ENCODE measurements at places on chromosomes 13 and 19.
A peak's percentile ranks its signal among the peaks of the same experiment; 100 is the strongest.

DNA sequence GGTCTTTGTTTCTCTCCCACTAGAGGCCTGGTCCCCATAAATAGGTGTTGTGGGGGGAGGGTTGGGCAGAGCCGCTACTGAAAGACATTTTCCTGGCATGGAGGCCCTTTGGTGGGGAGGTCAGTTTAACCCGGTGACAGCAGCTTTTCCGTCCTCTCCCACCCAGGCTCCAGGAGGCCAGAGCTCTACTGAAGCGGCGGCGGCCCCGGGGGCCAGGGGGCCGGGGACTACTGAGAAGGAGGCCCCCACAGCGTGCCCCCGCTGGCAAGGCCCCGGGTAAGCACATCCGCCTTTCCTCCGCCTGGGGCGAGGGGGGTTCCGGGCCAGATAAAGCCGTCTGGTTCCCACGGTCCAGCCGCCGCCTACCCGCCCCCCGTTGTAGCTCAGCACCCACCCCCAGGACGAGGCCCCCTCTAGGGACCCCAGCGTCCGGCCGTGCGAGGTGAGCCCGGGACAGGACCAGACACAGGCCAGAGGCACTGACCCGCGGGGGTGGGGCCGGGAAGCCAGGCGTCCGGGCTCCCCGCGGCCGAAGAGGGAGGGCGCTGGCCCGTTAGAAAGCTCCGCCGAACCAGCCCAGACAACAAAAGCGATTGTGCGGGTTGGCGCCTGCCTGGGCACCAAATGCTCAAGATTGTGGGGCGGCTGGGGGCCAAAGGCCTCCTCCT, 1.1 kb upstream of the LTBP4 start:
- DNase-seq, result no peak

DNA sequence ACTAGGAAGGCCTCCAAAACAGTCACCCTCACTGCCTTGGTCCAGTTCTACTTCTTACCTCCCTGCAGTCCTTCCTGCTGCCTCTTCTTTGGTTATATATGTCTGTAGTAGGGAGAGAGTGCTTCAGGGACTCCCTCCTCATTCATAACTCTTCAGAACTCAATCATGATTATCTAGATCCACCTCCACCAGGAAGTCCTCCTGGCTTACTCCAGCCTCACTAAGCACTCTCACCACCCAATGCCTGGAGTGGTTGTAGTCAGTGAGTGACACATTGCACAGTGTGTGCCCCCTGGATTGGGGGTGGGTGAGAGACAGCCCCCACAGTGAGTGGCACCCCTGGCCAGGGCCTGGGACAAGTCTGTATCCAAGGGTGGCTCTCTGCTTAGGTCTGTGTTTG, 10.0 kb upstream of the FOSB start:
- DNase-seq, result no peak

DNA sequence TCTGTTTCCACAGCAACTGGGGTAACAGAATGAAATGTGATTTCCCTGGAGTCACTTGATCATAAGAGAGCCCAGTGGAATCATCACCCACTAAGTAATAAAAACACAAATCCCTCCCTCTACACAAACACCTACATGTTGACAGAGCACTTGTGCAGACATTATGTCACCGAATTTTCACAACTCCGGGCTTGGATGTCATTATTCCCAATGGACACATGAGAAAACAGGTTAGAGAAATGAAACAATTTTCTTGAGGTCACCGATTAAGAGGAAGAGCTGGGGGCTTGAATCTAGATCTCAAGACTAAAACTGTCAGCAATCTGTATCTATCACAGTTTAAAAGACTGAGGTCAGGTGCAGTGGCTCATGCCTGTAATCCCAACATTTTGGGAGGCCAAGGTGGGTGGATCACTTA, 3.1 kb downstream of the XRCC1 start:
- DNase-seq, result no peak

DNA sequence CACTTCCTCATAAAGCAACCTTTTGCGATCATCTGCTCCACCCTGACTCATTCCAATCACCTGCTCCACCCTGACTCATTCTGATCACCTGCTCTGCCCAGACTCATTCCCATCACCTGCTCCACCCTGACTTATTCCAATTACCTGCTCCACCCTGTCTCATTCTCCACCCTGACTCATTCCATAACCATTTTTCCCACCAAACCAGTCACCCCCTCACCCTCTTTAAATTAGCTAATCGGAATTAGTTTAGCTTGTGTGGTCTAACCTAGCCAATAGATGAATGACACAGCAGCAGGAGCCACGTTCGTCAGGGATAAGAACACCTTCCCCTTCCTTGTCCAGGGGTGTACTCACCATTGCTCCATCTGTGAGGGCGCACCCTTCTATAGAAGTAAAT, 134.0 kb downstream of the COG6 start:
- DNase-seq, result no peak

DNA sequence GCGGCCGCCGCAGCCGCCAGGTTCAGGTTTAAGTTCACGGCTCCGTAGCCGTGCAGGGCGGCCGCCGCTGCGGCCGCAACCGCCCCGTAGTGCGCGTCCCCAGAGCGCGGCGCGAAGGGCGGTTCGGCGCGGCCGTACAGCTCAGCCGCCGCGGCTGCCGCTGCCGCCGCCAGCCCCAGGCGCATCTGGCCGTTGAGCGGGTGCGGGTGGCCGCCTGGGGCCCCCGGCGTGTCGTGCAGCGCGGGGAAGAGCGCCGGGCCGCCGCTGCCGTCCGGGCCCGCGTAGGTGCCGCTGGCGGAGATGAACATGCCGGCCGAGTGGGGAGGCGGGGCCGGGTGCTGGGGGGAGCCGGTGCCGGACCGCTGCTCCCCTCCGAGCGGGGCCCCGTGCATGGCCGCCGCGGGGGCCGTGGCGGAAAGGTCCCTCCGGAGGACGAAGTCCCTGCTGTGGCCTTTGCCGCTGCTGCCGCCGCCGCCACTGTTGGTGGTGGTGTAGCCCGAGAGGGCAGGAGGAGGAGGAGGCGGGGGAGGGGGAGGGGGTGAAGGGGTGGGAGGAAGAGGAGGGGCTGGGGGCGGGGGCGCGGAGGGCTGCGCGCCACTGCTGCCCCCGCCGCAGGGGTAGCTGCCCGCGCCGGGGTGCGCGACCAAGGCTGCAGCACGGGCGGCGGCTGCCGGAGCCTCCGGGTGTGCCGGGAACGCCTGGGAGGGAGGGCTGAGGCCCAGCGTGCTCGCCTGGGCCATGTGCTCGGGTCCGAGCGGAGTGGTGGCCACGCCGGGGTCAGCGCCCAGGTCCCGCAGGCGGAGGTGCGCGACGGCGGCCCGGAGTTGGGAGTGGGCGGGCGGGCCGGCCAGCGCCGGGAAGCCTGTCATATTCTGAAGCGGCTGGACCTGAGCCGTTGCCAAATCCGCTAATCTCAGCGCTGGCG, 654 bp downstream of the ZIC5 start:
- no peak for DNase-seq

GRCh38 chr13:31807090-31807541, 67.8 kb downstream of the RXFP2 start:
- DNase-seq, result peak; percentile 67

DNA sequence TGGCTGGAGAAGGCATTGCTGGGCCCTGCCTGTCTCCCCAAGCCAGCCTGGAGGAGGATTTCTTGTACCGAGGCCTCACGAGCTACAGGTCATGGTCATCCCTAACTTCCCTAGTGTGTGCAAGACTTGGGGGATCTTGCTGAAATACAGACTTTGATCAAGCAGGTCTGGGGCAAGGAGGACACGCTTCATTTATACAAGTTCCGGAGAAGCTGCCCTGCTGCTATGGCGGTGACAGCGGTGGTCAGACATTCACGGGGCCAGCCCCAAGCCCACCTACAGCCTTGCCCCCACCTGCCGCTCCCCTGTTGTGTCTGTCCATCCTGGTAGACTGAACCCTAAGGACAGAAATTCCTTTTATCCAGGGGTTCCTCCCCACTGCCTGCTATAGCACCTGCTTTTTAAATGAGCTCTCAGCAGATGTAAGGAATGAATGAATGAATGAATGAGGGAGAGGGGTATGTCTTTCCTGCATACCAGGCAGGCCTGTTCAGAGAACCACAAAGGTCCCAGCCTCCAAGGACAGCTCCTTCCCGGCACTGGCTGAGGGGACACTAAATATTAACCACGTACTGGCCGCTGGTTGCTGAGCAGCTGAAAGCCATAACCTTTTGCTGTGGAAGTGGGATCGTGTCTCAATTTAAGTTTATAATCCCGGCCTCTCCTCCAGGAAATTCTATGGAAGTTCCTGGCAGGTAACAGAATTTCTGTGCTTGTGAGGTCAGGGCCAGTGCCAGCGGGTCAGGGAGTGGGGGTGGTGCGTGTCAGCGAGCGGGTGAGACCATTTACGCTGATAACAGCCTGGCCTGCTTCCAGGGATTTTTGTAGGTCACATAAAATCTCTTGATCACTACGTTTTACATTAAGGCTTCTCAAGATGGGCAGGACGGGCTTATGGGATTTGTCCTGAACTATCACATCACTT, 27.1 kb downstream of the TSSK6 start:
- DNase-seq, result no peak

GRCh38 chr13:33758113-33758512, 59.8 kb upstream of the RFC3 start:
- no peak for DNase-seq

- no peak for DNase-seq
Observed at GRCh38 chr13:102012299-102013293, 389.3 kb downstream of the FGF14 start.

DNA sequence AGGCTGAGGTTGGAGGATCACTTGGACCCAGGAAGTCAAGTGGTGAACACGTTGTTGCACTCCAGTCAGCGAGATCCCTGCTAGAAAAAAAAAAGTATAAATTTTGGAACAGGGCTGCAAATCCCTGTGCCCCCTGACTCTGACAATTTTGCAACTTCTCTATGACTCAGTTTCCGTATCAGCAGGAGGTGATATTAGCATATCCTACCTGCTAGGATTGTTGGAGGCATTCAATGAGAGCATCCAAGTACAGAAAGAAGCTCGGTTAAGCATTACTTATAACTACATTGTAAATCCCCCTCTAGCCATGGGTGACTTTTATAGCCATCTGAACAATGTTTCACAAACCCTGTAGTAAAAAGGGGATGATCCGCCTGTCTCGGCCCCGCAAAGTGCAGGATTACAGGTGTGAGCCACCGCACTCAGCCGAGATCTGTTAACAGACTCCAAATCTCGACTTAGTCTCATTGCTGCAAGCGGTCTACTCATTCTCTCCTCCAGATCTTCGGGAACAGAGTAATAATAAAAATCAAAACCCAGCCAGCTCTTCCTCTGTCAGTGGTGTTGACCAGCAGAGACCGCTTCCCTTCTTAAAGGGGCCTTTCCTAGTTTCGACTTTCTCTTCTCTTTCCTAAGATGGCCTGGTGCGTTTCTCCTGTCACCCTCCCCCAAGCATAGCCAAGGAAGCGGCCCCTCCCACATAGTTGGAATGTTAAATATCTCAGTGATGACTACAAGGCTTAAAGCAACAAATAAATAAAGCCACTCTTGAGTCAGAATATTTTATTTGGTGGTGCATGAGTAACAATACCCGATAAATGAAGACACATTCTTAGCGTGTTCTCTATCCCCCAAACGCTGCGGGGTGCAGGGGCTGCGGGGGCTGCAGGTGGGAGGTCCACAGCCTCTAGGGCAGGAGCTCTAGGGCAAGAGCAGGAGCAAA, 10.3 kb upstream of the BICRA start:
- no peak for DNase-seq

- DNase-seq, result no peak
Observed at GRCh38 chr13:105069106-105069505, 1466.4 kb downstream of the EFNB2 start.

DNA sequence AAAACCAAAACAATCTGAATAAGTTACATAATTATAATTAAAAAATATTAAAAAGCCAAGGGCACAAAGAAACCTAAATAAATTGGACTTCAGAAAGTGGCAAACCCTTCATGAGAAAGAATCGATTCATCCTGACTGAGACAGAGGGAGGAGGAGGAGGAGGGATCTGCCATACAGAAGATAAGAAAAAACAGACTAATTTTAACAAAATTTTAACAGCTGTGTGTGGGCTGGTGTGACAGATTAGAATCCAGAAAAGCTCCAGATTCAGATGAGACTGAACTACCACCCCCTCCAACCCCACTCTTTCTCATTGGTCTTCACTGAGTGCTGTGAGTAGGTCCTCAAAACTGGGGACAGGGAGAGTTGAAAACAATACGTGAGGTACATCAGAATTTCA, 111.5 kb upstream of the HTR2A start:
- no peak for DNase-seq

DNA sequence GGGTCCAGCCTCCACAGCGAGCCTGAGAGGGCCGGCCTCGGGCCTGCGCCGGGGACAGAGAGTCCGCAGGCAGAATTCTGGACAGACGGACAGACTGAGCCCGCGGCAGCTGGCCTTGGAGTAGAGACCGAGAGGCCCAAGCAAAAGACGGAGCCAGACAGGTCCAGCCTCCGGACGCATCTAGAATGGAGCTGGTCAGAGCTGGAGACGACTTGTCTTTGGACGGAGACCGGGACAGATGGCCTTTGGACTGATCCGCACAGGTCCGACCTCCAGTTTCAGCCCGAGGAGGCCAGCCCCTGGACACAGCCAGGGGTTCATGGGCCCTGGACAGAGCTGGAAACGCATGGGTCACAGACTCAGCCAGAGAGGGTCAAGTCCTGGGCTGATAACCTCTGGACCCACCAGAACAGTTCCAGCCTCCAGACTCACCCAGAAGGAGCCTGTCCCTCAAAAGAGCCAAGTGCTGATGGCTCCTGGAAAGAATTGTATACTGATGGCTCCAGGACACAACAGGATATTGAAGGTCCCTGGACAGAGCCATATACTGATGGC, 490 bp downstream of the ITPKC start:
- DNase-seq, result no peak

GRCh38 chr13:51781246-51782022, 22.5 kb downstream of the DHRS12 start:
- no peak for DNase-seq

GRCh38 chr19:8045872-8046568, 6.5 kb upstream of the CCL25 start:
- no peak for DNase-seq

DNA sequence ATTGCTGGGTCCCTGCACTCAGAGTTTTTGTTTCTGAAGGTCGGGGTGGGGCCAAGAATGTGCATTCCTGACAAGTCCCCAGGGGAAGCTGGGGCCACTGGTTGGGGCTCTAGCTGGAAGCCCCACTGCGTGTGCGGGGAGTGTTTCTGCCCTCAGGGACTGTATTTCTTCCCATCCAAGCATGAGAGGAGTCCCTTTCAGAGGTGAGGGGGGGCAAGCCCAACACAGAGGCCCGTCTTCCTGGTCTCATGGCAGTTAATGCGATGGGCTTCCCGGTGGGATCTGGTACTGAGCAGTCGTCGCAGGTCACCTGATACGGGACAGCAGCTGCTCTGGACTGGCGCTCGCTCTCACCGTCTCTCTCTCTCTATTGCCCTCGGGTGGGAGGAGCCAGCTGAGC, 50.4 kb downstream of the GPR12 start:
- no peak for DNase-seq

Measured in CD4-positive, alpha-beta T cell treated with Interleukin-2 at 100 ng/mL for 4 hours (primary cell).